Inflammatory macrophage treated with lipopolysaccharide for 1 hour (primary cell): ENCODE measurements at places on chromosomes 4 and X.

- DNase-seq, result no peak
Measured at GRCh38 chrX:20354505-20354904, 87.8 kb upstream of the RPS6KA3 start.

DNA sequence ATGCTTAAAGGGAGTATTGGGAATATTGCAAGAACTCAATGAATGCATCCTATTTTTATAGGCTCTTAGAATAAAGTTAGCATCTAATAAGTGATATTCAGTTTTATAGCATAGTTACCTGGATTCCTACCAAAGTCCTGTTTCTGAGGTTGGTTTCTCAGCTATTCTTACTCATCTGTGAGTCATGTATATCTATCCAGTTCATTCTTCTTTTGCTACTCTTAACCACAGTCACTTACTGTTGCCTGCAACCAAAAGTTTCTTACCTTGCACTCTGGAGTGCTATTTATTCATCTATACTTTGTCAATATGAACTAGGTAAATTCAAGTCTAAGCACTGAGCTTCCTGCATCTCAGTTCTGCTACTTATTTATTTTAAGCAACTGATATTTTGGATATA lies 322.5 kb downstream of the HS3ST1 start:
- DNase-seq, result no peak

DNA sequence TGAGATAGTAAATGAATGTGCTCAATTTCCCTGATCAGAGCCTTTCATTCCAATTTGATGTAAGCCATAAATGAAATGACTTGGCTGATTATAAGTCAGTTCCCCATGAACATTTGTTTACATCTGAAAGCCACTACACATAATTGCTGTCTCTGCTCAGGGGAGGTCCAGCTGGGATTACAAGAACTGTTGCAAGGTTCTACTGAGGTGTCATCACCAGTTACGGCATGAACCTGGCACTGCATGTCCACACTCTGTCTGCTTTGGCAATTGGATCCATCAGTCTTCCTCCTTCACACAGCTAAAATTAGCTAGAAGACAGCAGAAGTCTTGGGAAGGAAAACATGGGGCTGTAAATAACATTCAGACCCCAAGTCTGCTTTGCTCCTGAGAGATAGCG lies 12.8 kb upstream of the MBNL3 start:
- no peak for DNase-seq

DNA sequence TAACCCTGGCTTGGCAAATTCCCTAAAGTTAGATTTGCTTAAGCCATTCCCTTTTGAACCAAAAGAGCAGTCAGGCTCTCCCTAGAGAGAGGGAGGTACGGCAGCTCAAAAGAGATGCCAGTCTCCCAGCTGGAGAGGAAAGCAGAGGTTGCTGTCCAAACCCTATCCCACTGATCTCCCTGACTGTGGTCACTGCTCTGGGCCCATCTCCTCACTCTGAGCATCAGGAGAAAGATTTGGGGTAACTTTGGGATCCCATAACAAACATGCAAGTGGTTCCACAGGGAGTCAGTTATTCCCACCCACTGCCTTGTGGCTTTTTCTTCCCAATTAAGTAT lies 17.1 kb downstream of the ACSL1 start:
- DNase-seq, result no peak

DNA sequence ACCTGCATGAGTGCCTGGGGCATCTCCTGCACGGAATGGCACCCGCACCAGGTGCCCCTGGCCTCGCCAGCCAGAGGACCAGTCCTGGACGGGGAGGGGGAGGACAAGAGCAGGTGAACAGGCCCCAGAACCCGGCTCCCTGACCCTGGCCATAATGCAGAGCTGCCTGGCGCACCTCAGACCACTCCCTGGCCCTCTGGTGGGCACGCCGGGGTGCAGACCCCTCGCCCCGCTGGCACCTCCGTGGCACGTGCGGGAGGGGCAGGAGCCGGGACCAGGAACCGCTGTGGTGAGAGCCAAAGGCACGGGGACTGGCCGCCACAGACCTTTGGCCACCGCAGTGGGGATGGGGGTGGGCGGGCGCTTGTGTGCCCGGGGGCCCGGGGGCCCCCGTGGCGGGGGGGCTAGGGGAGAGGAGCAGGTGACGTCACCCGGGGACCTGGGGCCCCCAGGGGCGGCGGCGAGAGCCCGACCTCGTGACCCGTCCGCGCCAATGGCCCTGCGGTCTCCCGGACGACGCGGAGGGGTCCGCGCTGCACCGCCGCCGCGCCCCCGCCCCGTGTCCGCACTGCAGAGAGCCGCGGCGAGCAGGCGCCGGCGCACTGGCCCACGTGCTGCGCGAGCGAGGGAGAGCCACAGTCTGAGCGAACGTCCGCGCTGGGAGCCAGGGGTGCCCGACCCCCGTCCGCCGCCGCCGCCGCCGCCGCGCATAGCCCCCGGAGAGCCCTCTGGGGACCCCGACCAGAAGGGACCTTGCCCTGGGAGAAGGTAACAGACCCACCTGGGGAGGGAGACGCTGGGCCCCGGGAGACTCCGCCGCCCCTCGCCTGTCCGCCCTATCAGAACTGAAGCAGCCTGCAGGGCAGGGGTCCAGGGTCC lies at the start of gene PNMA3:
Gene PNMA3 (plus strand): TSS at position 600 of the 879 bp plus-strand sequence. CDS start 586 bp downstream, outside the sequence.
- no peak for DNase-seq

GRCh38 chrX:112545051-112545450 lies 134.7 kb downstream of the LHFPL1 start:
- DNase-seq, result no peak

DNA sequence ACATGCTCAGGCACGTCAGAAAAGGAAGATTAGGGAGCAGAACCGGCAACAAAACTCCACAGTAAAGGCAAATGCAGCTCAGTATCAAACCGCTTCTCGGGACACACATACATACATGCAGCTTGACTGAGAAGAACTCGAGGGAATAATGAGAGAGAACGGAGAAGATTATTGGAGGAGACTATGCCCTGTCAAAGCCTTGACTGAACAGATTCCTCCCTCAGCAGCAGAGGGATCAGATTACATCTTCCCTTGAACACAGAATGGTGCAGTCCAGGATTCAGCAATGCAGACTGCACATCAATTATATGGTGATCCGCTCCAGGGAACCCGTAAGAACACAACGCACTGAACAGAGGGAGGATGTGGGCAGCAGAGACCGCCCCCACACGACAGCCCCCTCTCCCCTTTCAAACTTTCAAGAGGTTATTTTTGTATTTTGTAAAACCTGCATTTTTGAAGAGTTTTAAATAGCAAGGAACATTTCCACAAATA lies 183.2 kb downstream of the FBXW7 start:
- DNase-seq, result no peak

GRCh38 chrX:77937291-77937690 lies 26.8 kb downstream of the ATP7A start:
- no peak for DNase-seq

GRCh38 chr4:138400543-138400942 lies 158.4 kb upstream of the SLC7A11 start:
- DNase-seq, result no peak

GRCh38 chr4:38334791-38335190 lies 329.2 kb upstream of the KLF3 start:
- no peak for DNase-seq

DNA sequence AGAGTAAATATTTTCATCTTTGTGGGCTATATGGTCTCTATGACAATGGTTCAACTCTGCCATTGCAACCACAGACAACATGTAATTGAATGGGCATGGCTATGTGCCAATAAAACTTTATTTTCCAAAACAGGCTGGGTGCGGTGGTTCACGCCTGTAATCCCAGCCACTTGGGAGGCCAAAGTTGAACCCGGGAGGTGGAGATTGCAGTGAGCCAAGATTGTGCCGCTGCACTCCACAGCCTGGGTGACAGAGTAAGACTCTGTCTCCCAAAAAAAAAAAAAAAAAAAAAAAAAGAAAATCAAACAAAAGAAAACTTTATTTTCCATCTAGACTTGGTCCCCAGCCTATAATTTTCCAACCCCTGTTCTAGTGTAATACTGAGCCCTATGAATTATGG lies 38.4 kb upstream of the LAS1L start:
- no peak for DNase-seq

DNA sequence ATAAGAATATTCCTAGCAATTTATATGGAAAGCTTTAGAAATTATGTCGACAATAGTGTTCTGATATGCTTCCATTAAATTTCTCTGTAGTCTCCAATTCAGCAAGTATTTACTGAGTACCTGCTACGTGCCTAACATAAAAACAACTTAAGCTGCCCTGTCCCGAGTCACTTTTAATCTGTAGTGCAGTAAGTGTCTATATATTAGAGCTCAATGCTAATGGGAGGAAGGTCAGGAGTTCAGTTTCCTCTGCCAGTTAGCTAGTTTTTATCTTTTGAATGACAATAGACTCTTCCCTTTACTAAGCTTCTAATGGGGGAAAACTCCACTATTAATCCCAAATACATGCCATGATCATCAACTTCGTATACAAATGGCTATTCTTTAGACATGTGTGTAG lies 118.7 kb upstream of the NAP1L5 start:
- no peak for DNase-seq

GRCh38 chrX:82648062-82648461 lies 860.0 kb upstream of the POU3F4 start:
- DNase-seq, result no peak

DNA sequence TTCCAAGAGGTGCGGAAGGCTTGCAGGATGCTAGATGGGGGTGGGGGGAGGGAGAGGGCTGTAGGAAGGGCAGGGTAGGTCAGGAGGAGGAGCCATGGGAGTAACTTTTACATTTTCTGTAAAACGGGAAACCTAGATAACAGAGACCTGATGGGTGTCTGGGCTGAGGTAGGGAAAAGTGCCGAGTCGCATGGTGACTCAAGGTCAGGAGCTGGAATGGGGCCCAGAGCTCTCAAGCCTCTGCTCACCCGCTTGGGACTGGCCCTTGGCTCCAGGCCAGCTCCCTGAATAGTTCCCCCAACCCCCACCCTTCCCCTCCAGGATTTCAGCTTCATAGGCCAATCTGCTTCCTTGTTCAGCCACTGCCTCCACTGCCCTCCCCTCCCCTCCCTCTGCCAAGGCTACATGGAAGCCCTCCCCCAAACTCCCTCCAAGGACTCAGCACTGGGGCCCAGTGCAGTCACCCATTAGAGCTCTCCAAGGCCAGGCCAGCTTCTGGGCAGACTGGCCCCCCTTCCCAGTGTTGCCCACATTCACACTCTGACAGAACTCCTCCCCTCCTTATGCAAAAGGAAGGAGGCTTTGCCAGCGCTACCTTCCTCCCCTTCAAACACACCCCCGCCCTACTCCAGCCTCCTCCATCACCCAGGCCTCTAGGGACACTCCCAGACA lies 43.6 kb downstream of the TSC22D3 start:
- DNase-seq, result peak; percentile 61
